Right lobe of liver (tissue), 6 donors: ENCODE measurements at places on chromosomes 4 and X. TPM values are rescaled to one million over a fixed set of nuclear protein-coding genes. Genes with fewer than 3 reads are reported as not detected.

- no peak for DNase-seq
- no peaks in the 10 kb centered on the region for H3K36me3 ChIP-seq
- H3K4me3 ChIP-seq: no peak overlapping the region
- no peaks in the 10 kb centered on the region for H3K4me1 ChIP-seq
- H3K27me3 ChIP-seq: no peaks in the 10 kb centered on the region
Observed at GRCh38 chr4:124401606-124402005, 310.9 kb downstream of the ANKRD50 start.

BANK1 gene
- total RNA-seq: not detected

DNA sequence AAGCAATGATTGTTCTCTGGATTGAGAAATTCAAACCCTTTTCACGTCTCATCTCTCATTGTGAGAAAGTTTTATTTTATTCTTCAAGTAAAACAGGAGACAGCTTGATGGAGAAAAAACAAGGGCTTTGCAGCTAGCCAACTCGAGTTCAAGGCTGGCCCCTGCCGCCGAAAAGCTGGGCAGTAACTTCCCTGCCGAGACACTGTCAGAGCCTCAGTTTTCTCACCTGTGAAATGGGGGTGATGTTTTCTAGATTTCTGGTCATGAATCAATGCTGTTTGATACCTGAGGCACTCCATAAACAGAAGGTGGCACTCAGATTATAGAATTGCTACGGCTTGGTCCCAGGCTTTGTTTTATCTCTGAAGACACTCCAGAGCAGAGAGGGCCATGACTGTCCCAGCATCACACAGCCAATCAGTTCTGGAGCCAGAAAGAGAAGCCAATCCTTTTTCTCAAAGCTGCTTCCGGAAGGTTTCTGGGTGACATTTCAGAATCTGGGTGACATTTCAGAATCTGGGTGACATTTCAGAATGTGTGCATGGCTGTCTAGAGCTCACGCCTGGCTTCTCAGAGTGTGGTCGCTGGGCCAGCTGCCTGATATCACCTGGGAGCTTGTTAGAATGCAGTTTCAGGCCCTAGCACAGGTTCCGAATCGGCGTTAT, 33.2 kb downstream of the HMX1 start:
- DNase-seq: peak; percentile 7
- H3K4me1 ChIP-seq: no peaks in the 10 kb centered on the region
- no peak overlapping the region for H3K27ac ChIP-seq

TSPAN5 gene
- total RNA-seq: 0.12 TPM

GRCh38 chr4:76984788-76985211, 35.2 kb downstream of the SEPTIN11 start:
- no peaks in the 10 kb centered on the region for H3K27me3 ChIP-seq
- peak; percentile 62 for DNase-seq
- no peak overlapping the region for H3K4me3 ChIP-seq
- peaks cover 43% of the 10 kb centered on the region for H3K4me1 ChIP-seq
- H3K36me3 ChIP-seq: no peaks in the 10 kb centered on the region
- H3K27ac ChIP-seq: peak overlapping the region; percentile 33

DNA sequence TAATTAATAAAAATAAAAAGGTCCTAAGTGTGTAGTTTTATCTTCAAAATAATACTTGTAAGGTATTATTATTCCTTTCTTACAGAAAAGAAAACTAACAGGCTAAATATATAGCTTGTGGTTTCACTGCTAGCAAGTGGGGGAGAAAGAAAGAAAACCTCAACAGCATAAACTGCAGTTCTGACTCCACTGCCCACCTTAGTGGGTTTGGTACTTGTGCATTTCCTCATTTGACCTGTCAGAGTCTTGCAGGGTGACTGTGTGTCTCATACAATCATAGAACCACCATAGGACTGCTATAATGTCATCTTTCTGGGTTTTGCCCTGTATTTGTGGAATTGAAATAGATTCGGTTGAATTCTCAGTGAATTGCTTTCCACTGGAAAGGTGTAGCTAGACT, 94.7 kb upstream of the PUDP start:
- no peaks in the 10 kb centered on the region for H3K36me3 ChIP-seq
- no peaks in the 10 kb centered on the region for H3K4me1 ChIP-seq
- no peak for DNase-seq
- H3K27me3 ChIP-seq: no peaks in the 10 kb centered on the region

- no peaks in the 10 kb centered on the region for H3K27me3 ChIP-seq
- H3K27ac ChIP-seq: no peak overlapping the region
- no peak overlapping the region for H3K4me3 ChIP-seq
- no peaks in the 10 kb centered on the region for H3K36me3 ChIP-seq
- DNase-seq: no peak
- no peaks in the 10 kb centered on the region for H3K4me1 ChIP-seq
Observed at GRCh38 chrX:104130808-104131207, 18.5 kb downstream of the ZCCHC18 start.

- no peaks in the 10 kb centered on the region for H3K27me3 ChIP-seq
- no peak overlapping the region for H3K27ac ChIP-seq
- DNase-seq: no peak
- peaks cover 14% of the 10 kb centered on the region for H3K36me3 ChIP-seq
- H3K4me3 ChIP-seq: no peak overlapping the region
- no peaks in the 10 kb centered on the region for H3K4me1 ChIP-seq
Observed at GRCh38 chr4:1980561-1981041, 28.2 kb downstream of the NELFA start.

OPN1MW gene
- not detected for total RNA-seq

GRCh38 chr4:10007436-10007740, 13.9 kb downstream of the SLC2A9 start:
- H3K27ac ChIP-seq: peak overlapping the region; percentile 90
- H3K27me3 ChIP-seq: no peaks in the 10 kb centered on the region
- no peak overlapping the region for H3K4me3 ChIP-seq

DNA sequence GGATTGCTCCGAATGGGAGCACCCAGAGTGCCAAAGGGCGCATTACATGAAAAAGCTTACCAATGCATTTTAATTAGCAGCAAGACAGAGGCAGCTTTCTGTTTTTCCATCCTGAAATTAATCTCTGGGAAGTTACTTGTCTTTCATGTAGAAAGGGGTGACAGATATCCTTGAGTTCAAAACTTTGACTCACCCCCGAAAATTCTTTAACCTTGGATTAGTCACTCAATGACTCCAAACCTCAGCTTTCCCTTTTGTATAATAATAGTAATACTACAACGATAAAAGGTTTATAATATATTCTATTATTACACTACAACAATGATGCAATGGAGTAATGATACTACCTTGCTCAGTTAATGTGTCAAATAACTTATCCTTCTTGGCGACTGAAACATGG, 126.3 kb downstream of the ADAMTS3 start:
- H3K4me3 ChIP-seq: no peak overlapping the region
- no peaks in the 10 kb centered on the region for H3K4me1 ChIP-seq
- no peaks in the 10 kb centered on the region for H3K36me3 ChIP-seq
- no peak overlapping the region for H3K27ac ChIP-seq
- DNase-seq: no peak
- no peaks in the 10 kb centered on the region for H3K27me3 ChIP-seq

GRCh38 chrX:110087485-110088356, 84.8 kb downstream of the TMEM164 start:
- H3K4me1 ChIP-seq: no peaks in the 10 kb centered on the region
- DNase-seq: no peak
- H3K27me3 ChIP-seq: no peaks in the 10 kb centered on the region
- H3K27ac ChIP-seq: no peak overlapping the region

DNA sequence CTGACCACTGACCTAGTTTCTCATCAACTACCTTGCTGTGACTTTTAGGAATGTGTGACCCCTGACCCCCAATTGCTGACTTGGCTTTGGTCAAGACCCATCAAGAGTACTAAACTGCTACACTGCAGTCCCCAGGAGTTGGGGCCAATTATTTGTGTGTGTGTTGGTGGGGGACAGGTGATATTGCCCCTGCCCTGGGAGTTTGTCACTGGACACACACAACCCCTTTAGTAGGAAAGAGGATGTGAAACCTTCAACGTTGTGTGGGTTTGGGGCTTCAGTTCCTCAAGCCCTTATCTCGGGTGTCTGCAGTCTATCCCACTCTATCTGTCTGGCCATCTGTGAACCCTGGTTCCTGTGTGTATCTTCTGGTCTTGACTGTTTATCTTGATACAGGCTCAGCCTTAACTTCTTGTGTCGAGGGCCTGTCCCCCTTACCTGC, 6.5 kb downstream of the SASH3 start:
- no peak overlapping the region for H3K4me3 ChIP-seq
- no peak for DNase-seq
- no peaks in the 10 kb centered on the region for H3K27me3 ChIP-seq
- H3K4me1 ChIP-seq: no peaks in the 10 kb centered on the region
- H3K27ac ChIP-seq: no peak overlapping the region
- no peaks in the 10 kb centered on the region for H3K36me3 ChIP-seq

DNA sequence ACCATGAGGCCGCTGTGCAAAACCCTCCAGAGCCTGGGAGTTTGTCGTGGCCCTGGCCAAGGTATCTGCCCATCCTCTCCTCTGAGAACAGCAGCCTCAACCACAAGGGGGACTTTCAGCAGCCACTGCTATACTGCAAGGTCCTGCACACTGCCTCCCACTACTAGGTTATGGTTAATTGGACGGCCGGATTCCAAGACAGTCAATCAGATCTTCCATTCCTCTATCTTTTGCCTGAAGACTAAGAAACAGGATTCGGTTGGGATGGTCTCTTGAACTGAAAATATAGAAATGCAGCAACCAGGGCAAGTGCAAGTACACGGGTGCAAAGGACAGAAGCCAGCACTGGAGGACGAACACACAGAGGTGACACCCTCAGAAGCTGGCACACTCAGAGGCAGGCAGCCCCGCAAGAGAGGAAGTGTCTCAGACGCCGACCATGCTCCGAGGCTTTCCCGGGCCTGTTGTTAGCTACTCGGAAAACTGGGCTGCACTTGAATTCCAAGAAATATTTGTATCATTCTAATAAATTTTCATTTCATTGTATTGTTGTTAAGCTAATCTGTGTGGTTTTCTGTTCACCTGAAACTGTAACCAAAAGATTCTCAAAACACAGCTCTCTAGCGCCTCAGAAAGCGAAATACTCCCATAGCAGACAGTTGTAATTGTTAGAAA, 63.3 kb downstream of the AFAP1 start:
- H3K27me3 ChIP-seq: no peaks in the 10 kb centered on the region
- no peaks in the 10 kb centered on the region for H3K36me3 ChIP-seq
- no peak overlapping the region for H3K27ac ChIP-seq
- no peaks in the 10 kb centered on the region for H3K4me1 ChIP-seq
- no peak for DNase-seq

DNA sequence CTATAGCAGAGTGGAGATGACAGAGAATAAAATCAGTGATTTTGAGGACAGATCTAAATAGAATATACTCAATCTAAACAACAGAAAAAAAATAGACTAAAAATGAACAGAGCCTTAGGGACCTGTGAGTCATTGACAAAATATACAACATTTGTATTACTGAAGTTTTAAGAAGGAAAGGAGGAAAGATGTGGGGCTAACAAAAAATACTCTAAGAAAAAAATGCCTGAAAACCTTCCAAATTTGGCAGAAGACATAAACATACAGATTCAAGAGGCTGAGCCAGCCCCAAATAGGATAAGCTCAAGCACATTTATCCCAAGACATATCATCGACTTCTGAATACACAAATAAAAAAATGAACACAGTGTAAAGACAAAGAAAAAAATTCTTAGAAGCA, 123.6 kb upstream of the INTU start:
- no peak overlapping the region for H3K4me3 ChIP-seq
- H3K27me3 ChIP-seq: no peaks in the 10 kb centered on the region
- H3K36me3 ChIP-seq: no peaks in the 10 kb centered on the region
- H3K27ac ChIP-seq: no peak overlapping the region

DNA sequence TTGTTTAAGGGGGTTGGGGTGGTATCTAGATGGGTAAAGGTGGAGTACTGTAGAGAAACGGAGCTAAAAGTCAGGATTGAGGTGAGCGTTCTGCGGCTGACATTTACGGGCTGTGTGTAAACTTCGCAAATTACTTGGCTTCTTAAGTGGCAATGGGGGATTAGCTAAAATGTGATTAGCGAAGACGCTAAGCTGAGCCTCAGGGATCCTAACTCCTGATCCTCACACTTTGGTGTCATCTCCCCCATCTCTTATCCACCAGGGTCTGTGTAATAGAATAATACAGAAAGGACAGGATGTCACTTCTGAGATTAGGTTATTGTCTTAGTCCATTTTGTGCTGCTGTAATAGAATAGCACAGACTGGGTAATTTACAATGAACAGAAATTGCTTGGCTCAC, 10.6 kb upstream of the FAT1 start:
- H3K27ac ChIP-seq: no peak overlapping the region
- H3K4me1 ChIP-seq: no peaks in the 10 kb centered on the region
- no peak for DNase-seq
- no peaks in the 10 kb centered on the region for H3K27me3 ChIP-seq
- H3K4me3 ChIP-seq: no peak overlapping the region

- H3K4me3 ChIP-seq: no peak overlapping the region
- no peaks in the 10 kb centered on the region for H3K4me1 ChIP-seq
- no peak overlapping the region for H3K27ac ChIP-seq
- no peaks in the 10 kb centered on the region for H3K36me3 ChIP-seq
- DNase-seq: no peak
- no peaks in the 10 kb centered on the region for H3K27me3 ChIP-seq
Observed at GRCh38 chrX:119391279-119391678, 7.9 kb upstream of the SLC25A43 start.

IQCM gene
- not detected for total RNA-seq

ZFYVE28 gene
- 4.1 TPM for total RNA-seq

DNA sequence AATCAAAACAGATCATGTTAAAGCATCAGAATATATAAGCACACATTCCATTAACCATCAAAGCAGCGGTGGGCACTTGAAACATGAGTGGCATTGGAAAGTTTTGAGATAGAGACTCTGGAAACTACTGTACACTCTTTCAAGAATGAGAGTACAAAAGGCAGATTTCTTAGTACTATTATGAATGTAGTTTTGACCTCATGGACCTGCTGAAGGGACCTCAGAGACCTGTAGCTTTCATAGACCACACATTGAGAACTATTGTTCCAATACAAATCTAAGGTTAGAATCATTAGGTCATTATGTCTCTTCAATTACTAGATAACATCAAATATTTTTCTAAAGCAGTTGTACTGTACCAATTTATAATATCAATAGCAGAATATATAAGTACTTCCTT, 283.6 kb downstream of the RPA4 start:
- no peaks in the 10 kb centered on the region for H3K4me1 ChIP-seq
- no peaks in the 10 kb centered on the region for H3K36me3 ChIP-seq
- no peak overlapping the region for H3K4me3 ChIP-seq
- DNase-seq: no peak
- no peaks in the 10 kb centered on the region for H3K27me3 ChIP-seq
- no peak overlapping the region for H3K27ac ChIP-seq

GRCh38 chrX:23118890-23119527, 119.2 kb downstream of the DDX53 start:
- no peaks in the 10 kb centered on the region for H3K36me3 ChIP-seq
- DNase-seq: no peak
- no peaks in the 10 kb centered on the region for H3K27me3 ChIP-seq
- no peak overlapping the region for H3K4me3 ChIP-seq
- no peak overlapping the region for H3K27ac ChIP-seq
- no peaks in the 10 kb centered on the region for H3K4me1 ChIP-seq

GRCh38 chr4:145921231-145921630, 17.4 kb downstream of the ZNF827 start:
- H3K27me3 ChIP-seq: no peaks in the 10 kb centered on the region
- H3K4me3 ChIP-seq: no peak overlapping the region
- H3K27ac ChIP-seq: no peak overlapping the region
- H3K36me3 ChIP-seq: no peaks in the 10 kb centered on the region
- DNase-seq: no peak
- H3K4me1 ChIP-seq: no peaks in the 10 kb centered on the region

- no peak overlapping the region for H3K4me3 ChIP-seq
- DNase-seq: no peak
- H3K36me3 ChIP-seq: no peaks in the 10 kb centered on the region
- no peaks in the 10 kb centered on the region for H3K27me3 ChIP-seq
- H3K27ac ChIP-seq: no peak overlapping the region
Observed at GRCh38 chrX:148354916-148355315, 145.5 kb upstream of the AFF2 start.
